ENCODE measurements at places on chromosomes 5 and 9. TPM values are rescaled to one million over a fixed set of nuclear protein-coding genes. Genes with fewer than 3 reads are reported as not detected.

Gene SUB1
- 351 TPM for total RNA-seq

Gene PCDHA8
- not detected for total RNA-seq

Gene NR6A1
- 6.1 TPM for total RNA-seq

Gene RLN1
- 1.1 TPM for total RNA-seq

Gene SLIT3
- 3.3 TPM for total RNA-seq

Gene NDUFAF2
- 19.5 TPM for total RNA-seq

Gene NR2F1-AS1
- 0.69 TPM for total RNA-seq

Gene STOML2
- total RNA-seq, result 128 TPM

Gene FBLL1
- total RNA-seq, result 0.30 TPM

Gene SLC23A1
- total RNA-seq, result 1.4 TPM

Gene CBY3
- not detected for total RNA-seq

Gene TLE4
- 9.6 TPM for total RNA-seq

Gene TMEM252
- total RNA-seq, result 0.20 TPM

Gene MEF2C
- 1.8 TPM for total RNA-seq

Gene DNM1
- total RNA-seq, result 33.5 TPM

Gene SH3RF2
- 8.1 TPM for total RNA-seq

Gene BNIP1
- 32.0 TPM for total RNA-seq

Gene F2RL2
- 0.17 TPM for total RNA-seq

Gene CDH6
- total RNA-seq, result 207 TPM

Gene C5orf52
- total RNA-seq, result not detected

Gene MEGF9
- total RNA-seq, result 16.5 TPM

Gene OTULINL
- total RNA-seq, result 0.94 TPM

Gene BSPRY
- 22.4 TPM for total RNA-seq

Gene PANK3
- total RNA-seq, result 84.7 TPM

Gene KIF4B
- 0.05 TPM for total RNA-seq

Gene LHX2
- total RNA-seq, result not detected

Gene SOHLH1
- total RNA-seq, result not detected

Gene PCDHB3
- total RNA-seq, result 2.9 TPM

Gene EGFLAM
- under 0.01 TPM for total RNA-seq

Gene SLC6A3
- total RNA-seq, result not detected

Gene BTNL8
- total RNA-seq, result 0.35 TPM

Gene PKD2L2
- total RNA-seq, result not detected

Gene PCDHGA2
- 1.2 TPM for total RNA-seq

Gene IL3
- not detected for total RNA-seq

Gene ANKRD55
- total RNA-seq, result not detected

Gene IFNA2
- total RNA-seq, result not detected

Gene PDE8B
- total RNA-seq, result 0.05 TPM

Gene NTMT1
- total RNA-seq, result 38.2 TPM

Gene DAB2IP
- total RNA-seq, result 18.2 TPM

Gene SOX30
- total RNA-seq, result 0.17 TPM

Gene LCN15
- not detected for total RNA-seq

Gene SLC44A1
- 90.4 TPM for total RNA-seq

Gene GNAQ
- total RNA-seq, result 65.6 TPM

Gene AJM1
- total RNA-seq, result 1.8 TPM

Gene SLCO6A1
- not detected for total RNA-seq

Gene ANKDD1B
- 2.8 TPM for total RNA-seq

Gene ADAMTSL1
- total RNA-seq, result 1.5 TPM

Measured in renal cortical epithelial cell (primary cell).